ENCODE measurements at places on chromosomes 1 and 21.

GRCh38 chr1:223556414-223557129 is 108.9 kb downstream of the CAPN8 start:
- peak; percentile 25 for DNase-seq

- no peak for DNase-seq
Measured at GRCh38 chr1:101284021-101284420, 47.2 kb downstream of the S1PR1 start.

- DNase-seq = no peak
Measured at GRCh38 chr1:217027403-217028080, 304.3 kb upstream of the ESRRG start.

DNA sequence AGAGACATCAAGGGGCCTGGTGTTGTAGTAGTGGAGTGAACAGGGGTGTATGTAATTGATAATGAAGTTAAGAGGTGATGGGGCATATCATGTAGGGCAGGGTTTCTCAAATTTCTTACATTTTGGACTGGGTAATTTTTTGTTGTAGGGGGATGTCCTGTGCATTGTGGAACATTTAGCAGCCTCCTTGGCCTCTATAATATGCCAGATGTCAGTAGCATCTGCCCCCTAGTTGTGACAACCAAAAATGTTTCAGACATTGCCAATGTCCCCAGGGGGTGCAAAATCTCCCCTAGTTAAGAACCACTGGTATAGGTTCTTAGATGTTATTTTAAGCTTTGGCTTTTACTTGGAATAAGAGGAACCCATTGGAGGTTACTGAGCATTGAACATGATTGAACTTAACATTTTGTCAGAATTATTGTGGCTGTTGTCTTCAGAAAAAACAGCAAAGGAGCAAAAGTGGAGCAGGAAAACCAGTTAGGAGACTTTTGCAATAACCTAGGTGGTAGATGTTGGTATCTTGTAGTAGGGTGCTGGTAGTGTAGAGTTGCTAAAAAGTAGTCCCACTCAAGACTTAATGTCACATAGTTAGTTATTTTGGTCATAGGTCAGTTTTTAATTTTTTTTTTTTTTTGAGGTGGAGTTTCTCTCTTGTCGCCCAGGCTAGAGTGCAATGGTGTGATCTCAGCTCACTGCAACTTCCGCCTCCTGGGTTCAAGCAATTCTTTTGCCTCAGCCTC is 6.2 kb downstream of the ZNF326 start:
- no peak for DNase-seq

DNA sequence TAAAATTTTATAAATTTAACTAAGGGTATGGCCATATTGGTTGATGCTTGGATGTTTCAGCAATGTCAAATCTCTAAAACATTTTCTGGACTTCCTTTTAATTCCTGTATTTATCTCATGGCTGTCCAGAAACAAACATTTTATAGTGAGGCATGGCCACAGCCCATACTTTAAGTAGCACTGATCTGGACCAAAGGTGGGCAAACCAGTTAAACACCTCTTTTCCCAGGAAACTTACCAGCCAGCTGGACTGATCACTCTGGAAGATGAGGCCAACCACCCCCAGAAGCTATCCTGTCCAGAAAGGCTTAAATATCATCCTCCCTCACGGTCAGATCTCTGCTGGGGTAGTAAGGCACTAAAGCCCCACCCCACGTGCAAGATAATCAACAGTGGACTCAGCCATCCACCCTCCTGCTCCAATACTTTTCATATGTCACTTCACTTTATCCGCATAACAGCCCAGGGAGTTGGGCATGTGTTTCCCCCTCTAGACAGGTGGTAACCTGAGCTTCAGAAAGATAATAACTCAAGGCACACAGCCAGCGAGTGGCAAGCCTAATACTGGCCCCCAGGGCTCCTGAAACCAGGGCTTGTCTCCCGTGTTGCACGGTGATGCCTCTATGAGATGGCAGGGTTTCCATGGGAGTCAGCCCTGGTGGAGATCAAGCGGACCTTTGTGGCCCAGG is 120.5 kb upstream of the NGF start:
- no peak for DNase-seq

GRCh38 chr1:207025146-207025880 is 7.2 kb downstream of the C1orf116 start:
- DNase-seq = peak; percentile 36

GRCh38 chr1:84103197-84103992 is 40.7 kb upstream of the PRKACB start:
- DNase-seq = peak; percentile 92

DNA sequence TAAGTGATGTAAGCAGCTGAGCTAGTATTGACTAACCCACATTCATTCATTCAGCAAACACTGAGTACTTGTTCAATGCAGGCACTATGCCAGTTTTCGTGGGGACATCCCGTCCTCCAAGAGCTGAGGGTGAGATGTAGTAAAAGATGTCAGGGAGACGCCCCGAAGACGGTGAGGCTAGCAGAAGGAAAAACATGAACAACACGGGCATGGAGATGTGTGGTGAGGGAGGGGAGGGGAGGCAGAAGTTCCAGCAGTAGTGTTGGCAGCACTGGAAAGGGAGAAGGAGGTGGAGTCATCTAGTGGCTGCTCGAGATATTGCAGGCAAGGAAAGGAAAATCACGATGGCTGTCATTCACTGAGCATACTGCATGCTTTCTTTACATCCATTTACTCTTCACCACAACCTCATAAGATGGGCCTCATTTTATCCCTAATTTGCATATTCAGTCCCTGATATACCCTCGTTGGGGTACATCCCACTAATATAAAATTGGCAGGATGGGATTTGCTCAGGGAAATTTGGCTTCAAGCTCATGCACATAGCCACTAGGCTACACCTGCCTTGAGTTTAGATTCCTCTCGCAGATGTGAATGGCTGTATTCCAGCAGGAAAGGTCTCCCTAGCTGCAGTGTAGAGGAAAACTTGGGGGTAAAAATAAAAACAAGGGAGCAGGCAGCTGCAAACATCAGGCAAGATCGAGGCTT is 14.5 kb downstream of the PDZK1IP1 start:
- DNase-seq = peak; percentile 58

GRCh38 chr21:45575304-45575992 is 33.2 kb upstream of the SLC19A1 start:
- no peak for DNase-seq

DNA sequence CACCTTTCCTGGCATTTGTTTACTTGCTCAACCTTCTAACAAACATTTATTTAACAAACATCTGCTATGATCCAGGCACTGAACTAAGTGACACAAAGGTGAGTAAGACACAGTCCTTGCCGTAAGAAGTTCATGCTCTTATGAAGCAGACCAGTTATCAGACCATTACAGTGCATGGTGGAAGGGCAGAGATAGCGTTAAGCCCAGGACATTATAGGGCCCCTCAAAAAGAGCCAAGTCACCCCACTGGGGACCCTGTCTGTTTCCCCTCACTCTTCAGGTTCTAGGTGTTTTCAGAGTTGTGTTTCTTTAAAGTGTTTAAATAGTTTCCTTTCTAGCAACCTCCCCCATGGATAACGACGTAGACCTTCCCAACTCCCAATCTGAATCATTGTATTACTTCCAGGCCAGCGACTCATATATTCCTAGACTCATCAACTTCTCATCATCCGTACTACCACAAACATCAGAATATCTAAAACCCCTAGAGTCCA is 39.3 kb downstream of the TCP10L start:
- DNase-seq = peak; percentile 43

- DNase-seq = no peak
Measured at GRCh38 chr1:30600258-30600657, 123.1 kb downstream of the MATN1 start.

DNA sequence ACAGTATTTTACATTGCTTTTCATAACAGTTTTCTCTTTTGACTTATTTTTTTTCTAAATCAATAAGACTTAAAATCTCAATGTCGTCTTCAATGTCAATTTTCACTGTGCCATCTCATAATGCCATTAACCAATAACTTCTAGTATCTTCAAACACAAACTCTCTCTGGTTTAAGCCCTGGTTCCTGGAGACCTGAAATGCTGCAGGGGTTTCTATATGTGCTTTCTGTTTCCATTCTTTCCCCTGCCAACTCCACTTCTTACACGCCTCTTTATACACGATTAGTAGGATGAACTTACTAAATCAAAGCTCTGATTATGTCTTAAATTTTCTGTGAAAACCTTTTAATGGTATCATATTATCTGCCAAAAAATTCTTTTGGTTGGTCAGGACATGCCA is 191.4 kb downstream of the AMY1C start:
- no peak for DNase-seq

DNA sequence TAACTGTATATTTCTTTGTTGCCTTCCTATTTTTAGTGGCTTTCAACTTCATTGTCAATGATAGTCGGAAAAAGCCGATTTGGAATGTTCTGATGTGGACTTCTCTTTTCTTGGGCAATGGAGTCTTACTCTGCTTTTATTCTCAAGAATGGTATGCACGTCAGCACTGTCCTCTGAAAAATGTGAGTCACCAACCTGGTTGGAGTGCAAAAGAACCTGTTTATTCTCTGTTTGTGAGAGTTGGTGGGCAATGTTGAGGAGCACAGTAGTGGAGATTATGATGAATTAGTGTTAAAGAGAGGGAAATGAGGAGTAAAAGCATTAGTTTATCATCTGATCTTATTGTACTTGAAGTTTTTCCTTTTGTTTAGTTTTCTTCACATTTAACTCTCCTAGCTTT is 14.5 kb upstream of the AXDND1 start:
- DNase-seq = no peak

DNA sequence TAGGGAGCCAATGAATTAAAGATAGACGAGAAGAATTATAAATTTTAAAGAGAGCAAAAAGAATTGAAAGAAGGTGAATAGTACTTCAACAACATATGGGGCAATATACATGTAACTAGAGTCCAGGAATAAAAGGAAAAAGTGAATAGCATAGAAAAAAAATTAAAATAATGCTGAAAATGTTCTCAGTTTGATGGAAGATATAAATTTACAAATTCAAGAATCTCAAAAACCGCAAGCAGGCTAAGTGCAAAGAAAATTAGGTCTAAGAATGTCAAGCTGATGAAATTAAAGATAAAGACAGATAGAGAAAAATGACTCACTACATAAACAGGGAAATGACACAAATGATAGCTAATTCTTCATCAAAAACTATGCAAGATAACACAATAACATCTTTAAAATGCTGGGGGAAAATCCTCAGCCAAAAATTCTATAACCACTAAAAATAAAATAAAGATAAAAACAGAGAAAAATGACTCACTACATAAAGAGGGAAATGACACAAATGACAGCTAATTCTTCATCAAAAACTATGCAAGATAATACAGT is 326.3 kb downstream of the TBX15 start:
- no peak for DNase-seq

- peak; percentile 37 for DNase-seq
Measured at GRCh38 chr21:26784974-26785373, 60.2 kb downstream of the ADAMTS1 start.

- DNase-seq = no peak
Measured at GRCh38 chr1:211738691-211739301, 63.4 kb upstream of the NEK2 start.

DNA sequence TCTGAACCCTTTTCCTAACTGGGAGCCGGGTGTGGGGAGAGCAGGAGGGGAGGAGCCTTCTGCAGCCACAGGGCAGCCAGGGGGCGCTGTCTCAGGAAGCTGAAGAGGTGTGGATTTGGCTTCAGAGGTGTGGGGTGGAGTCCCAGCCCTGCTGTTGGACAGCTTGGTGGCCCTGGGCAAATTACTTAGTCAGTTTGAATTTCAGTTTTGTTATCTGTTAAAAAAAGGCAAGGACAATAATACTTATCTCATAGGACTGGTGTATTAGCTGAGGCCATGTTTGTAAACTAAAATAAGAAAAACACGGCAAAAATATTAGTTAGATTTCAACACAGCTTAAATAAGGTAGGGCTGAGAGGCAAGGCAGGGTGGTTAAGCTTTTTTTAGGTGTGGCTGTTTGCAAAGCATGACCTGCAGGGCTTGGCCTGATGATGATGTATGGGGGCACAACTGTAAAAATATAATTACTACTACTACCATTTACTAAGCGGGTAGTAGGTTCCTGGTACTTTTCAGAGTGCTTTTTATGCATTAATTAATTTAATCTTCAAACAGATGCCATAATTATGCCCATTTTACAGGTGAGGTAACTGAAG is 111.8 kb downstream of the PLXNA2 start:
- peak; percentile 62 for DNase-seq

GRCh38 chr1:58986996-58987767 is 203.3 kb upstream of the JUN start:
- DNase-seq = no peak

DNA sequence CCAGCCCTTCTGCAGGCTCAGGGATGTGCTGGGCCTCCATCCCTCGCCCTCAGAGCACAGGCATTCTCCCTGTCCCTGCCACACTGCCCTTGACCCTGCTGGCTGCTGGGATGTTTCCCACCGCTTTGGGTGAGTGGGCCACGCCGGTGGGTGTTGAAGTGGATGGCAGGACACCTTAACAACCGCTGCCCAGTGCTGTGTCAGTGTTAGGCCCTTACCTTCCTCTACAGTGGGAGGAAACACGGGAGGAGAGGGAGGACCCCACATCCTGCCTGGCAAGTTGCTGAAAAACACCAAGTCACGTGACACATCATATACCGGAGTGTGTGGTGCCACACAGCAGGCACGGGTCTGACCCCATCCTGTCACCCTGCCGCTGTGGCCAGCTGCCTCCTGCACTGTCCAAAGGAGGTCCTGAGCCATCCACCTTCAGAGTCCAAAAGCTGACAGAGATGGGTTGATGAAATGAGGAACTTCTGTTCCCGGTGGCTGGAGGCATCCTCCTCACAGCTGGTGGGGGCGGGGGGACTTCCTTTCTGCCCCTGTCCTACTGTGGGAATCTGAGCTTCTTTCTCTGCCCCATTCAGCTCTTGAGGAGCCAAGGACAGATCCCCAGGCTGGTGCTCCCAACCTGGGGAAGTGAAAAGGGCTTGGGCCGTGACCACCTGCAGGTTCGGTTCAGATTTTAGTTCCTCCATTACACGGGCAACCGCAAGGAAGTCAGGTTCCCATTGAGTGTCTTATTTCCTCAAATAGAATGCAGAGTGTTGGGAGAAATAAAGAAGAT is 3.2 kb upstream of the THEMIS2 start:
- no peak for DNase-seq

Data from fibroblast of mammary gland (primary cell).